ENCODE measurements at places on chromosomes 1 and 21.

GRCh38 chr1:204255966-204256365, 42.2 kb upstream of the GOLT1A start:
- DNase-seq = no peak

DNA sequence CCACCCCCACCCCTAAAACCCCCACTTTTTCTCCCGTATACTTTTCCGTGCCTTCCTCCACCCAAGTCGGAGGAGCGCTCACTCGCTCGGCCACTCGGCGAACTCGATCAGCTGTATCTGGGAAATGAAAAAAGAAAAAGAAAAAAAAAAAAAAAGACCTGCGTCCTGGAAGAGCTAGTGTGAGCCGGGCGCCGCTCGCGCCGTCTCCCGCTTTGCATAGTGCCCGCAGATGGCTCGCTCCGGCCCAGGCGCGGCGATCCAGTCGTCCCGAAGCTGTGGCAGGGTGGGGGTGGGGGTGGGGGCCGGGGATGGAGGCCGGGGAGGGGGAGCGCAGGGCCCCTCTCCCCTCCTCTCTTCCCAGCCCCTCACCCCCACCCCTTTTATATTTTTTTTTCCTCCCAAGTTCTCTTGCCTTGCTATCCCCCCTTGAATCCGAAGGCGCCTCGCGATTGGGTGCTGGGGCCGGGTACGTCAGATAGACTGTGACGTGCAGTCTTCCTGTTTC, 299 bp upstream of the PROX1 start:
- DNase-seq = no peak

GRCh38 chr1:71788113-71788512, 494.2 kb downstream of the NEGR1 start:
- DNase-seq = no peak

DNA sequence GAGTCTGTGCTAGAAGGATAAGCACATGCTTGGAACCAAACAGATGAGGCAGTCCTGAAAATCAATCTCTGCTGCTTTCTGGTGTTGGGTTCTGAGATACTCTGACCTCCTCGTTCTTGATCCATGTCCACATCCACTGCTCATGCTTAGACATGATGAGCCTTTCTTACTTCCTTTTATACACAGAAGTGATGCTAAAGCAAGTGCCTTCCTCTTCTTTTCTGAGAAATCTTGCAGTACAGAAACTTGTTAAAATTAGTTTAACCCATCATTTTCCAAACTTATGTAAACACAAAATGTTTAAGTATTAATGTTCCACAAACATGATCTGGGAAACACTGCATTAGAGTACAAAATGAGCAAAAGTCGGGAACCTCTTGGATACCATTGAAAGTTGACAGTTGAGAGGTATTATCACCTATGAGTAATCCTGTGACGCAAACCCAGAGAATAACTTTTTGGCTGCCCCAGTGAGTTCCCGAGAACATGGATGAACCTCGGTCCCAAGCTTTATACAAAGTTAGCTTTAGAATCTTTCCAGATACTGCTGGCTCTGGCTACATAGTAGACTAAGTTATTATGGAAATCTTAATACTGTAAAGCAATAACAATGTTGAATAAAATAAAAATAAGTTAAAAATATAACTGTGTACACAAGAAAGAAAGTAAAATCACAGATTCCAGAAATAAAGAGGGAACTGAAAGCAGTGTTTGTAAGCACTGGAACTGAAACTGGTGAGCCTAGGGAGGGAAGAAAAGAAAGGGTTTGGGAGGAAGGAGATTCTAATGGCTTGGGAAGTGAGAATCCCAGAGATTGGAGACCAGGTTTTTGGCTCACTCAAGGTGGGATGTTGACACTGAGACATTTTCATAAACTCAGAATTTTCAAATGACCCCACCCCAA, 429.3 kb upstream of the RUNX1 start:
- DNase-seq = no peak

DNA sequence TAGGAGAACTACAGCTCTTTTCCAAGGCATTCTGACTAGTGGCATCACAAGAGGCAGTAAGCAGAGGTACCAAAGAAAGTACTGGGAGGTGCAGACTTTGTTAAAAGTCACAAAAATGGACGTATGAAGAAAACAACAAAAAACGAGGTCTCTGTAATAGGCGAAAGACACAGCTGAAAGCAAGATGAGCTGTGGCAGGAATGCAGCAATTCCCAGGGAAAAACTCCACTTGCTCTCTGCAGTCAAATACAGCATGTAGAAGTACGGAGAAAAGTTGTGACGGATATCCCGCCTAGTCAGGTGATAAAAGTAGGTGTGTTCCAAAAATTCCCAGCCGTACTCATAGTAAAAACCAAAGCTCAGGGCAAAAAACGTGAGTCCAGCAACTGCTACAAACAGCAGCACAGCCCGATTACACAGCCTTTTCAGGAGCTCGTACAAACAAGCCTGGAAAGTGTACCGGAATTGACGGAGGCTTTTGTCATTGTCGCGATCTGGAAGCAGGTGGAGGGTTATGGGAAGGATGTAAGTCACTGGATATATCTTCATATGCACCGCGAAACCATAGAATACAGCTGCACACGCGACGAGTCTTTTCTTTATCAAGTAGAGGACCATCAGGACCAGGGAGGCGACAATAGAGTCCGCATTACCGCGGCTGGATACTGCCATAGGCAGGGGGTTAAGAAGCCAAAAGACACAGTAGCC, 979 bp downstream of the PIGM start:
- no peak for DNase-seq

DNA sequence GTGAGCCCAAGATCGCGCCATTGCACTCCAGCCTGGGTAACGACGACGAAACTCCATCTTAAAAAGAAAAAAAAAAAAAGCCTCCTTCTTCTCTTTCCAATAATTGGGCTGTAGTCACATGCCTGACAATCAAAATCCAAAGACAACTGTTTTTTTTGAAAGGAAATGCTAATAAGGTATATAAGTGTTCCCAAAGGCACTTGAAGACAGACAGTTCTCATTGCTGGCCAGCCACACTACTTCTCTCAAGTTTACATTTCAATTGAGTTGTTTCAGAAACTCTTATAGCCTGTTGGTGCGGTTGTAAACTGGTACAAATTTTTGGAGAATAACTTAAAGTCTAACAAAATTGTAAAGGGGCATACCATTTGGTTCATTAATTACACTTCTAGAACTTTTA, 23.3 kb downstream of the GATAD2B start:
- DNase-seq = no peak

All from CD4-positive, alpha-beta T cell (primary cell).